Tracheal epithelial cell (primary cell): ENCODE measurements at places on chromosomes 1 and 21. TPM values are rescaled to one million over a fixed set of nuclear protein-coding genes. Genes with fewer than 3 reads are reported as not detected.

Gene TSPEAR
- total RNA-seq = not detected in 2 replicates

Gene IL22RA1
- total RNA-seq = 0.43 and 0.72 TPM in 2 replicates

Gene CYP4X1
- total RNA-seq = 0.21 TPM in 1 of 2 replicates, not detected in the other

Gene OR2T3
- total RNA-seq = 0.24 TPM in 1 of 2 replicates, not detected in the other

Gene CDA
- total RNA-seq = 2.6 and 8.2 TPM in 2 replicates

Gene F13B
- total RNA-seq = not detected in 2 replicates

Gene DPT
- not detected in 2 replicates for total RNA-seq

Gene VSIG8
- under 0.01 TPM in 1 of 2 replicates, not detected in the other for total RNA-seq

Gene FCRL5
- not detected in 2 replicates for total RNA-seq

Gene FBXO2
- 54.8 and 78.6 TPM in 2 replicates for total RNA-seq

Gene ASTN1
- under 0.01 TPM in 1 of 2 replicates, not detected in the other for total RNA-seq

Gene AKR7A3
- total RNA-seq = 0.72 TPM in 1 of 2 replicates, not detected in the other

Gene NMNAT1
- 12.4 and 12.8 TPM in 2 replicates for total RNA-seq

Gene PADI2
- total RNA-seq = 0.85 and 25.5 TPM in 2 replicates

Gene CATSPERE
- total RNA-seq = 0.21 and 0.24 TPM in 2 replicates

Gene ABCD3
- 27.2 and 42.2 TPM in 2 replicates for total RNA-seq

Gene GUCA2A
- not detected in 2 replicates for total RNA-seq

Gene TMEM125
- 6.3 and 9.0 TPM in 2 replicates for total RNA-seq

Gene FAM163A
- not detected in 2 replicates for total RNA-seq

Gene TRPM2
- under 0.01 and 0.24 TPM in 2 replicates for total RNA-seq

Gene ARTN
- total RNA-seq = 30.6 and 37.7 TPM in 2 replicates

Gene ADGRL4
- total RNA-seq = under 0.01 and 0.96 TPM in 2 replicates
